ENCODE measurements at places on chromosomes 1 and 21. TPM values are rescaled to one million over a fixed set of nuclear protein-coding genes. Genes with fewer than 3 reads are reported as not detected.

DNA sequence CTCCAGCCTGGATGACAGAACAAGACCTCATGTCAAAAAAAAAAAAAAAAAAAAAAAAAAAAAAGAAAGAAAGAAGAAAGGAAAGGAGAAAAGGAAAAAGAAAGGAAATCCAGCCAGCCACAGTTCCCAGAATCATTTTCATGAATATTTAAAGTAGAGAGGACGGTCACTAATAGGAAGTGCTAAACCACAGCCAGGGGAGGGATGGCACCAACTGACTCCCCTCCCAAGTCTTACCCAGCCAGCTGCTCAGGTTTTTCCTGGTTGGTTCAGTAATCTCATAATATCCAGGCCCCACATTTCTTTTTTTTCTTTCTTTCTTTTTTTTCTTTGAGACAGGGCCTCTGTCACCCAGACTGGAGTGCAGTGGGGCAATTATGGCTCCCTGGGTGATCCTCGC lies 63.9 kb upstream of the AK4 start:
- DNase-seq: no peak

GRCh38 chr1:13730751-13731482 lies 30.9 kb downstream of the PRDM2 start:
- no peak for DNase-seq

Gene TEX50
- polyA plus RNA-seq: not detected

Gene AHCYL1
- polyA plus RNA-seq: 164 TPM

Gene ZNF683
- not detected for polyA plus RNA-seq

Gene MR1
- polyA plus RNA-seq: 2.2 TPM

Gene CFAP74
- polyA plus RNA-seq: 0.93 TPM

Measured in brain (organoid and tissue), 16 donors.